ENCODE measurements at places on chromosomes 11 and 22.

GRCh38 chr11:104991994-104992393 lies 23.6 kb upstream of the CASP4 start:
- DNase-seq: no peak

DNA sequence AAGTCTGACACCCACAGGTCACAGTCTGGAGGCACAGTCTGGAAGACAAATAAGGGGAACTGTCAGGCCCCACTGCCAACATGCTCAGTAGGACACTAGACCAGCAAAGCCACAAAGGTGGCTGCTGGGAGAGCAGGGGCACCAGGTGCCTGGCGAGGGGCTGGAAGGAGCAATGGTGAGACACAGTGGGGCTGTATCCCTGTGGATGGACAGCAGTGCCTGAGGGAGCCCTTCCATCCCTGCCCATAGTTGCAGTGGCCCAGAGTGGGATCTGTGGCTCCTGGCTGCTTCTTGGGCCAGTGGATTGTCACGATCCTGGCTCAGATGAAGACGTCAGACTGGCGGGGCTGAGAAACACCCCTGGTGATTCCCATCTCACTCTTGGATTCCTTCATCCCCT lies 154.6 kb downstream of the DSCAML1 start:
- DNase-seq: no peak

- DNase-seq: no peak
Measured at GRCh38 chr11:74390697-74391096, 7.5 kb downstream of the PGM2L1 start.

GRCh38 chr11:100789500-100789899 lies 102.4 kb downstream of the ARHGAP42 start:
- DNase-seq: no peak

DNA sequence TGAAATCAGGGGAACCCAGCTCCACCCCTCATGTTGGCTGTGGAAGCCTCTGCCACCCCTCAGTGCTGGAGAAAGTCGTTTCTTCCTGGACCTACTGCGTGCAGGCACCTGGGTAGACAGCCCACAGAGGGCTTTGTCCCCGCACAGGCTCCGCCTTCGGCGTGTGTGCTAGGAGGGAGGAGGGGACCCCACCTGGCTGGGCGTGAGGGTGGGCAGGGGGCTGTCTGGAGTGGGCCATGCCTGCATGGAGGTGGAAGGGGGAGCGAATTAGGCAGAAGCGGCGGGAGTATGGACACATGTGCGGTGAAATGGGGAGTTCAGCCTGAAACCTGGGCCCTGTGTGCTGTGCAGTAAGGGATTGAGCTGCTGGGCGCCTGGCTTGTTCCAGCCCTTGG lies 49.3 kb downstream of the FBLN1 start:
- no peak for DNase-seq

- DNase-seq: no peak
Measured at GRCh38 chr22:36331912-36332622, 55.7 kb downstream of the MYH9 start.

- DNase-seq: no peak
Measured at GRCh38 chr11:21426931-21427330, 757.5 kb downstream of the NELL1 start.

GRCh38 chr11:88105526-88105925 lies 69.7 kb downstream of the RAB38 start:
- DNase-seq: no peak

DNA sequence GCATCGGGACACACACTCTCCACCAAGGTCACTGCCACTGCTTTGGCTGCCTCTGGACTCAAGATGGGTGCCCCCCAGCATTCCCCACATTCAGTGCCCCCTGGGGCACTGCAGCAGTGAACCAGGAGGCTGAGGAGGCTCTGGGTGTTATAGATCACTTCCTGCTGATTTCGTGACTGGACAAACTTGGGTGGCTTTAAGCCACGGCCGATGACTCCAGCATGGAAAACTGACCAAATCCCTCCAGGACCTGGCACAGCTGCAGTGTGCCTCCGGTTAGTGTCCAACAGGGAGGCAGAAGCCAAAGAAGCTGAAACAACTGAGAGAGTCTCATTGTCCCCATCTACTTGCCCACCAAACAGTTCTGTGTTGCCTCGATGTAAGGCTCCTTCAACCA lies 1.2 kb upstream of the GANAB start:
- DNase-seq: no peak

DNA sequence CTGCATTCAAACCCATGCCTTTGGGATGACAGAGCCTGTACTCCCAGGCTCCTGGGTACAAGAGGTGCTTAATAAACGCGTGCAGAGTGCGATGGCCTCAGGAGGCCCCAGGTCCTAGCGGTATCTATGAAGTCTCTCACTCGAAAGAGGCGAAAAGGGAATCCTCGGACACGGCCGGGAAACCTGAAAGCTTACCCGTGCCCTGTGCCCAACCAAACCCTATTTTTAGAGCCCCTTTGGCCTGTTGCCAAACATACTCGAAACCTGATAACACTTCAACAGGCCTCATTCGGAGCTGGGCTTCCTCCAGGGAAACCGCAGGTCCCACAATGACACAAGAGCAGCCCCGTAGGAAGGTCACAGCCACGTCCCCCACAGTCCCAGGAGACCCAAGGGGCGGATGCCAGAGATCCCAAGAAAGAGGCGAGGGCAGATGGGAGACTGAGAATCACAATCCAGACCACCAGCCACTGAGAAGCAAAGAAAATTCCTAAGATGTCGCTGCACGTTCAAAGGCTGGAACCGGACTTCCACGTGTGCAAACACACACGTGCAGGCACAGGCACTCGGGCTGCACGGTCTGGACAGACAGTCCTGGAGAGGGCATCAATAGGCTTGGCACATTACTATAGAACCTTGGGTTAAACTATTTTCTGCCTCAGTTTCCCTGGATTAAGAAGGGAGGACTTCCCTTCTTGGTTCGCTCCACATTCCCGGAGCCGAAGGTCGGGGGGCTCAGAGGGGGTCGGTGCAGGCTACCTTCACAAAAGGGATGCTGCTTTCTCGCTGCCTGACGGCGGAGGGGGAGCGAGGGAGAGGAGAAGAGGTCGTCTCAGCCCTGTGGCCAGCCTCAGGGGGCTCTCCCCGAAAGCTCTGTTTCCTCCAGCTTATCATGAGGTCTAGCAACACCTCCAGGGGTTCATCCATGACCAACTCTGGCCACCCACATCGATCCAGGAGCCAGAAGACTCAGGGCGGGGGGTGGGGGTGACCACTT lies 8.2 kb downstream of the PDGFB start:
- DNase-seq: no peak

GRCh38 chr11:105915021-105915420 lies 107.0 kb downstream of the MSANTD4 start:
- no peak for DNase-seq

- DNase-seq: peak; percentile 33
Measured at GRCh38 chr11:69479591-69480271, 1.7 kb upstream of the LINC01488 start.

- no peak for DNase-seq
Measured at GRCh38 chr11:34349882-34350281, 7.9 kb downstream of the ABTB2 start.

Measured in RWPE1 (cell line).